Immature natural killer cell (primary cell): ENCODE measurements at places on chromosomes 11 and 22.

DNA sequence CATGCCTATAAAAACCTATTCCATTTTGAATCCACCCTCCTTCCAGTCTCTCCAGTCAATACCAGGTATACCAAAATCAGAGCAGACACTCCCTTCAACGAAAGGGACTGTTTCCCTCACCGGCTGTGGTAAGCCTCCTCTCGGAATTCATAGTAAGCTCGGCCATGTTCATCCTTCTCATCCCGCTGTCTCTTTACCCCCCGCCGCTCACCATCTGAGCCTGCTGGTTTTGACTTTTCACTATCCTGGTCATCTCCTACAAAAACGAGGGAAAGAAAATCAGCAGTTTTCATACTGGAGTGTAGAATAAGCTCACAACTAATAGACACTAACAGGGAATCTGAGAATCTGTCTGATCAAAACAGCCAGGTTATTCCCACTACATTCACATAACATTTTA lies 3.1 kb downstream of the HNRNPUL2 start:
- no peak for DNase-seq

GRCh38 chr11:6632116-6633073 lies 13.2 kb upstream of the TPP1 start:
- no peak for DNase-seq

- no peak for DNase-seq
These were observed 8.1 kb upstream of the SART1 start for GRCh38 chr11:65953471-65953870.

GRCh38 chr11:37503411-37504059 lies 905.5 kb upstream of the RAG2 start:
- no peak for DNase-seq

- no peak for DNase-seq
These were observed 410.3 kb downstream of the MN1 start for GRCh38 chr22:27391092-27391770.
